Glomerular endothelial cell (primary cell): ENCODE measurements at places on chromosomes 2 and 18. TPM values are rescaled to one million over a fixed set of nuclear protein-coding genes. Genes with fewer than 3 reads are reported as not detected.

LAMA3 gene
- 1.9 and 4.9 TPM in 2 replicates for total RNA-seq

ASPRV1 gene
- total RNA-seq = 0.64 and 0.82 TPM in 2 replicates

GPBAR1 gene
- 0.35 and 0.39 TPM in 2 replicates for total RNA-seq

LHCGR gene
- 0.70 TPM in 1 of 2 replicates, not detected in the other for total RNA-seq

ANKRD36 gene
- 21.2 and 31.7 TPM in 2 replicates for total RNA-seq

RNU2-63P gene
- total RNA-seq = not detected in 2 replicates

ADRA2B gene
- not detected in 2 replicates for total RNA-seq
